ENCODE measurements at places on chromosomes 6 and 20. TPM values are rescaled to one million over a fixed set of nuclear protein-coding genes. Genes with fewer than 3 reads are reported as not detected.

GRCh38 chr20:49400410-49400809 is 82.1 kb downstream of the KCNB1 start:
- DNase-seq, result no peak
- no peaks in the 10 kb centered on the region for H3K36me3 ChIP-seq
- H3K27ac ChIP-seq, result no peak overlapping the region
- no peaks in the 10 kb centered on the region for H3K4me1 ChIP-seq

GRCh38 chr6:16277101-16277981 is 39.0 kb downstream of the GMPR start:
- H3K27ac ChIP-seq, result no peak overlapping the region
- DNase-seq, result no peak
- no peaks in the 10 kb centered on the region for H3K36me3 ChIP-seq
- H3K4me1 ChIP-seq, result peaks cover 7% of the 10 kb centered on the region

DNA sequence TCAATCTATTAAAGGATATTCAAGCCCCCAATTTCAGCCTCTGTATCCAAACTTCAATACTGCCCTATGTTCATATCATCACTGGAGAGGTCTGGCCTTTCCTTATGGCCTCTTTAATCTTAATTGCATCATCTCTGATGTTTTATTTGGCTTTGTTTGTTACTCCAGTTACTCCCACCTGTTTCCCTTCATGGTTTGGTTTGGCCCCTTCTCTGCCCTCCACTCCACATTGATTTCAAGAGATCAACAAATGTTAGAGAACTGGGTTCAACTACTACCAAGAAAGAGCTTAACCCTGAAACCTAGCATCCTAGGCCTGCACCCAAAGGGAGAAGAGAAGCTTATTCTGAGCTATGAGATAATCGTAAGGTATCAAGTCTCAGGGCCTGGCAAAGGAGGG is 221.6 kb downstream of the LAMA2 start:
- no peak overlapping the region for H3K4me3 ChIP-seq
- no peaks in the 10 kb centered on the region for H3K27me3 ChIP-seq
- DNase-seq, result no peak
- H3K27ac ChIP-seq, result no peak overlapping the region

- peaks cover 4% of the 10 kb centered on the region for H3K4me1 ChIP-seq
- H3K4me3 ChIP-seq, result no peak overlapping the region
- no peak overlapping the region for H3K27ac ChIP-seq
- H3K27me3 ChIP-seq, result peaks cover 5% of the 10 kb centered on the region
- H3K36me3 ChIP-seq, result no peaks in the 10 kb centered on the region
Observed at GRCh38 chr6:139763468-139764210, 389.2 kb upstream of the CITED2 start.

DNA sequence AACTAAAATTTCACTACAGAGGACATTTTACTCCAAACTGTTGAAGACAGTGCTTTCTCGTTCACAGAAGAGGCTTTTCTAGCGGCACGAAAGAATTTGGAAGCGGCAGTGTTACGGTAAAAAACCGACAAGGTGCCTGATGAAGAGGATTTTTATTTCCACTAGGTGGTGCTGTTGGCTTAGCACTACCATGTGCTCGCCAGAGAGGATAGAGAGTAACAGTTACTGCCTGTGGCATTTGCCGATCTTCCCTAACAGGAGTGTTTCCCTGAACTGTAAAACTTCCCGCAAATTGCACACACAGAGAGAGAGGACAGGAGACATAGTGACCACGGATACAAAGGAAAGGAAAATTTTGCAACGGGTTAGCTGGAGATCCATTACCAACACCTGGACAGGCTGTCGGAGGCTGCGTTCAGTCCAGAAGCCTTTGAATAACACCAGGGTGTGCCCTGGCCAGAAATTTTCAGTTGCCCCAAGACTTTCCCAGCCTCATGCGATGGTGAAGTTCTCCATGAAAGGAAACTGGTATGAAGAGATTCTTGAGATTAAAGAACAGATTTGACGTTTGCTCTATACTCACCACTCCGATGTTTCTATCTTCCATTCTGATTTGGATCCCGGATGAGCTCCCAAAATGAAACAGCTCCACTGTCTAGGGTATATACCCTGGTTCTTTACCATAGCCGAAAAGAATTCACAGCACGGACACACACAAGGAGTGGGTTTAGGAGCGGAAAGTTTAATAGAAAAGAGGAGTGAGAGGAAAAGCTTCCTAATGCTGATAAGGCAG is 48.1 kb downstream of the HLA-DPB1 start:
- H3K36me3 ChIP-seq, result peaks cover 2% of the 10 kb centered on the region
- no peak overlapping the region for H3K4me3 ChIP-seq
- H3K27me3 ChIP-seq, result peaks cover 20% of the 10 kb centered on the region
- H3K4me1 ChIP-seq, result peaks cover 10% of the 10 kb centered on the region
- peak; percentile 50 for DNase-seq

PRSS35 gene
- not detected for total RNA-seq

DNA sequence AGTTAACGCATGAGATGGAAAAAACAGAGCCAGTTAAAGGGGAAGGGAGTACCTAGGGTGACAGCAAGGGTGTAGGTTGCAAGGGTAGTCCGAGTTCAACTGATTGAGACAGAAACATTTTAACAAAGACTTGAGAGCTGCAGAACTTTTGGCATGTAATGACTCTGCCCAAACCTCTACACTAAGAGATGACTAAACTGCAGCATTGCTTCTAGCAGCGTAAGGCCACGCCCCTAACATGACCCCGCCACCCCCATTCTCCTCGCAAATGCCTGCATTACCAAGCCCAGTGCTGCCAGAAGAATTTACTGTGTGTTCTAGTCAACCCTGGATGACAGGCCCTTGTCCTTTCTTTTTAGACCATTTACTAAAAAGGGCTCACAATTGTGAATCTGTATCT is 6.3 kb upstream of the HINT3 start:
- H3K4me1 ChIP-seq, result peaks cover 5% of the 10 kb centered on the region
- H3K36me3 ChIP-seq, result no peaks in the 10 kb centered on the region
- H3K4me3 ChIP-seq, result no peak overlapping the region
- peaks cover 10% of the 10 kb centered on the region for H3K27me3 ChIP-seq
- DNase-seq, result no peak

OR2H1 gene
- total RNA-seq, result not detected

MOXD1 gene
- not detected for total RNA-seq

HCRTR2 gene
- total RNA-seq, result not detected

DNA sequence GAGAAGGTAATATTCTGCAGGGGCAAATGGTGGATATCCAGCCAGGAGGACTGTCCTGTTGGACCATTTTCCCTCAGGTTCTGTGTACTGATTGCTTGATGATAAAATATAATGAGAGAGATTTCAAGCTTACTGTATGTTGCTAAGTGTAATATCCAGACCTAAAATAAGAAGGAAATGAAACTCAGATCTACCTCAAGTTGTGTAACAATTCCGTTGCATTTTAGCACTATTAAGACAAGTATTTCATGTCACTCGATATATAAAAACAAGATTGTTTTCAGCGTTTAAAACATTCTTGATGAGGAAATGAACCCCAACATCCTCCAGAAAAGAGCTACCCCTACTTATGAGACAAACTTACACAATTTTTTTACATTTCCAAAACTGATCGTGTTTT is 57.2 kb downstream of the RGS17 start:
- H3K4me1 ChIP-seq, result no peaks in the 10 kb centered on the region
- H3K36me3 ChIP-seq, result no peaks in the 10 kb centered on the region
- H3K27me3 ChIP-seq, result peaks cover 6% of the 10 kb centered on the region
- no peak for DNase-seq
- H3K4me3 ChIP-seq, result no peak overlapping the region

DNA sequence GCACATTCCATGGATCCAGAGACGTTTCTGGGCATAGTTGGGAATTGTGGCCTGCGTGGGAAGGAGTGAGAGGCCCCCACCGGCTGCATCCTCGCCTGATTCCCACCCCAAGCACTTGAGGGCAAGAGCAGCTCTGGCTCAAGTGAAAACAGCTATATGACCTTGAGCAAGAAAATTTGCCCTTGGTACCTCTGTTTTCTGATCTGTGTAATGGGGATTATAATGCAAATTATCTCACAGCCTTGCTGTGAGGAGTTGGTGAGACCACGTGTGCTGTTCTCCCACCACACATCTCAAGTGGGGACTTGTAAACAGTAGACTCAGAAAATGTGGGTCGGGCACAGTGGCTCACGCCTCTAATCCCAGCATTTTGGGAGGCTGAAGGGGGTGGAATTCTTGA is 602 bp downstream of the TGM6 start:
- DNase-seq, result no peak
- H3K36me3 ChIP-seq, result no peaks in the 10 kb centered on the region
- peaks cover 26% of the 10 kb centered on the region for H3K4me1 ChIP-seq

PRR18 gene
- not detected for total RNA-seq

DNA sequence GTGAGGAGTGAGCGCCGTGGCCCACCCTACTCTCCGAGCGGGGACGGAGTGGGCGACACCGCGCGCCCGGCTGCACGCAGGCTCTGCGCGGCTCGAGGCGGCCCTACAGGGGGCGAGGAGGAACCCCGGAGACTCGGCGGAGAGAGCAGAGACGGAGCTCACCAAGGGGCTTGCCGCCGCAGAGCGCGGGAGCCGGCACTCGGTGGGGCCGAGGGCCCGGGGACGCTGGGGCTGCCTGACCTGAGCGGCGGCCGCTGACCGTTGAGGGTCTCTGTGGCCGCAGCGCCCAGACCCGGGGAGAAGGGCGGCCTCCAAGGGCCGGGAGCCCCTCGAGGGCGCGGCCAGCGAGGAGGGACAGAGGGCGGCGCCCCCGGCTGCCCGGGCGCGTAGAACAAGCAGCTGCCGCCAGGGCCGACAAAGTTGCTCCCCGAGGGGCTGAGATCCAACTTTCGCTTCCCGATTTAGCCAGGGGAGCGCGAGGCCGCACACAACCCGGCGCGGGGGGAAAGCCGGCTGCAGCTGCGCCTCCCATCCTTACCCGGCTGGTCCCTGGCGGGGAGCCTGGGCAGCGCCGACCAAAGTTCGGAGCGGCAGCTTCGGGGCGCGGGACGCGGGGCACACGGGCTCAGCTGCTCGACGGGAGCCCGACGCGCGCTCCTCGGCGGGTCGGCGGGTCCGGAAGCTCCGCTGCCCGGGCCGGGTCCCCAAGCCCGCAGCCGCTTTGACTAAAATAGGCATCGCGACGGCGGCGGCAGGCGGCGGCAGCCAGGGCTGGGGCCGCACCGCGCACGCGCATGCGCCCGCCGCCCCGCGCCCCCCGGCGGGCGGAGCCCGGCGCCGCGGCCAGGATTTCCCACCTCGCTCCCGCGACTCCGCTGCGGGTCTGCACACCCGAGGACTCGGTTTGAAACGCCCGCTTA is 43.1 kb downstream of the POPDC3 start:
- peaks cover 78% of the 10 kb centered on the region for H3K27me3 ChIP-seq
- H3K36me3 ChIP-seq, result no peaks in the 10 kb centered on the region
- peak; percentile 12 for DNase-seq
- H3K4me3 ChIP-seq, result peak overlapping the region; percentile 58
- no peak overlapping the region for H3K27ac ChIP-seq

GRCh38 chr6:33189164-33189563 is 3.1 kb downstream of the COL11A2 start:
- H3K4me1 ChIP-seq, result peaks cover 15% of the 10 kb centered on the region
- no peak for DNase-seq
- peaks cover 16% of the 10 kb centered on the region for H3K36me3 ChIP-seq
- peaks cover 41% of the 10 kb centered on the region for H3K27me3 ChIP-seq

GRCh38 chr6:161143663-161144430 is 130.0 kb downstream of the AGPAT4 start:
- H3K36me3 ChIP-seq, result peaks cover 10% of the 10 kb centered on the region
- no peaks in the 10 kb centered on the region for H3K27me3 ChIP-seq
- H3K4me1 ChIP-seq, result no peaks in the 10 kb centered on the region
- no peak for DNase-seq

DNA sequence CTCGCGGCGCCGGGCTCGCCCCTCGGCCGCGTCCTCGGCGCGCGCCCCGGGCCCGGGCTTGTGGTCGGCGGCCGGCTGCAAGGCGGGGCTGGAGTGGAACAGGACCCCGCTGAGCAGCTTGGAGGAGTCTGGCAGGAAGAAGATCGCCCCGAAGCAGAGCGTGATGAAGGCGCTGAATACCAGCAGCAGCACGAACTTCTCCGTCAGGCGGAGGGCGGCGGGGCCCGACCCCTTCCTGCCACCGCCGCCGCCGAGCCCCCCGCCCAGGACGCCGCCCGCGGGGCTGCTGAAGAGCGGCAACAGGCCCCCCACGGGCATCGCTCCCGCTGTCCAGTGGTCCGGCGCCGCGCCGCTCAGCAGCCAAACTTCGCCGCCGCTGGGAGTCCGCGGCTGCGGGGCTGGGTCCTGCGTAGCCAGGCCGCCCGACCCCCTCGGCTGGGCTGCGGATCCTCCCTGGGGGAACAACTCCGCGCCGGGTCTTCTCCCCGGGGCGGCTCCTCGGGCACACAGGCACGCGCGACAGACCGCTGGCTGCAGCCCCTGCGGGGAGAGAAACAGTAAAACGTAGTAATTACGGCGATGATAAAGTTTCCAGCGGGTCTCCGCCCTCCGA is 707 bp downstream of the MAN1A1 start:
- DNase-seq, result peak; percentile 32
- peaks cover 11% of the 10 kb centered on the region for H3K36me3 ChIP-seq
- H3K27me3 ChIP-seq, result no peaks in the 10 kb centered on the region

GRCh38 chr20:1621316-1621715 is 1.5 kb upstream of the SIRPB1 start:
- H3K4me1 ChIP-seq, result peaks cover 67% of the 10 kb centered on the region
- H3K27ac ChIP-seq, result no peak overlapping the region
- no peak for DNase-seq

GRCh38 chr6:158472447-158472846 is 87.4 kb upstream of the TMEM181 start:
- H3K27me3 ChIP-seq, result no peaks in the 10 kb centered on the region
- no peak overlapping the region for H3K4me3 ChIP-seq
- no peak overlapping the region for H3K27ac ChIP-seq
- no peaks in the 10 kb centered on the region for H3K4me1 ChIP-seq
- H3K36me3 ChIP-seq, result peaks cover 1% of the 10 kb centered on the region

DNA sequence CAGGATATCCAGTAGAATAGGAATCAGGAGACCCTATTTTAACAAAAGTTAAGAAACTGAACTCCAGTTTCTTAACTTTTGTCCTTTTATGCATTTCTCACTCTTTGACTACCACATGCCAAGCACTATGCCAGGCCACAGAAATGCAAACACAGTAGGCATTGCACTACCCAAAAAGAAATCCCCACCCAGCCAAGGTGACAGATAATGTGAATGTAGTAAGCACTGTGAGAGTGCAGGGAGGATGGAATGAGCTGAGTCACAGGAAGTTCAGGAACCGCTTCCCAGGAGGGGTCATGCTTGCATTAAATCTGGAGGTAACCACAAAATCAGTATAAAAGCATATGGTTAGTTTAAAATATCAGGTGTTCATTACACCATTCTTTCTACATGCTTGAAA is 20.1 kb upstream of the FAM83C start:
- H3K27me3 ChIP-seq, result no peaks in the 10 kb centered on the region
- no peak overlapping the region for H3K4me3 ChIP-seq
- H3K36me3 ChIP-seq, result peaks cover 16% of the 10 kb centered on the region
- H3K4me1 ChIP-seq, result peaks cover 49% of the 10 kb centered on the region
- no peak for DNase-seq

GRCh38 chr20:45010399-45010828 is 44.1 kb downstream of the STK4 start:
- H3K36me3 ChIP-seq, result peaks cover 59% of the 10 kb centered on the region
- no peak overlapping the region for H3K4me3 ChIP-seq
- H3K4me1 ChIP-seq, result peaks cover 34% of the 10 kb centered on the region
- H3K27me3 ChIP-seq, result no peaks in the 10 kb centered on the region

GRCh38 chr20:58895448-58896180 is 43.1 kb downstream of the GNAS start:
- peak overlapping the region; percentile 60 for H3K27ac ChIP-seq
- H3K4me1 ChIP-seq, result peaks cover 65% of the 10 kb centered on the region
- H3K4me3 ChIP-seq, result peak overlapping the region; percentile 98
- H3K27me3 ChIP-seq, result no peaks in the 10 kb centered on the region
